ENCODE measurements at places on chromosomes 4 and X.

- DNase-seq = no peak
These were observed 171.1 kb upstream of the SLC7A11 start for GRCh38 chr4:138413273-138413672.

GRCh38 chrX:31633349-31633748 lies 561.5 kb upstream of the FTHL17 start:
- DNase-seq = no peak

- no peak for DNase-seq
These were observed 150.5 kb upstream of the SPRY1 start for GRCh38 chr4:123246085-123246484.

DNA sequence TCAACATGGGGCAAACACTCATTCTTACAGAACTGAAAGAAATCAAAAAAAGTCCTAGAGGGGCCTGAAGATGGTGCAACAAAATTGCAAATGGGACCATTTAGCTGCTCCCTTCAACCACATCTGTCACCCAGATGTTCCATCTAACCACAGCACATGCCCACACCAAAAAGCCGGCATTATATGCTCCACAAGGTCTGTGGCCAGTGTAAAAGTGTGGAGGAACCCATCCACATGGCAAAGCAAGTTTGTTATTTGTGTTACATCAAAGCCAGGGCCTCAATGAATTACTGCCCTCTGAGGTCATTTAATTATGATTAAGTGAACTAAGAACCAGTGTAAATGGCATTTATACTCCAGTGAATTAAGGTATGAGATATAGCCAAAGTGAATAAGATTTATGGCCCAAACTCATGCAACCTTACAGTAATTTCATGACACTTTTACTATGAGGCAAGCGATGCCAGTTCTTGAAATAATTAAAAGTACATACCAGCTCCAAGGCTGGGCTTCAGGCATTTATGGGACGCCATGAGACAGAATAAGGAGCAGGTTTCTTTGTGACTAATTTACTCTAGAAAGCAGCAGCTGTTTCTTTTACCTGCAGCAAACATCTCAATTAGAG lies 48.7 kb upstream of the FGF16 start:
- no peak for DNase-seq

- DNase-seq = no peak
These were observed 1.2 kb downstream of the RAP1GDS1 start for GRCh38 chr4:98262431-98262830.

GRCh38 chr4:7598939-7599790 lies 164.4 kb upstream of the PSAPL1 start:
- no peak for DNase-seq

DNA sequence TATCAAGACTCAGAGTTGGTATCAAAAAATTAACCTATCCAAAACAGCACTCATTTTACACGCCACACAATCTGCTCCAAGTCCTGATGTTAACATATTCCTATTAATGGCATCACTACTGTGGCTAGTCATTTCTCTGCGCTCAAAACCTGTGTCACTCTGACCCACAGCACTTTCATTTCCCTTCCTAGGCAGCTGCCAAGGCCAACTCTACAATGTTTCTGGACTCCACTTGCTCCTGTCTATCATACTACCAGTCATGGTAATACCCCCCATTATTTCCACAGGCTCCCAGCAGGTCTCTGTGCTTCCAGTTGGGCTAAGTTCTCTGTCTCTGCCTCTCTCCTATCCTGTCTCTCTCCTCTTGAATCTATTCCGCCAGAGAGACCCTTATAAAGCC lies 323.6 kb downstream of the NR3C2 start:
- no peak for DNase-seq

DNA sequence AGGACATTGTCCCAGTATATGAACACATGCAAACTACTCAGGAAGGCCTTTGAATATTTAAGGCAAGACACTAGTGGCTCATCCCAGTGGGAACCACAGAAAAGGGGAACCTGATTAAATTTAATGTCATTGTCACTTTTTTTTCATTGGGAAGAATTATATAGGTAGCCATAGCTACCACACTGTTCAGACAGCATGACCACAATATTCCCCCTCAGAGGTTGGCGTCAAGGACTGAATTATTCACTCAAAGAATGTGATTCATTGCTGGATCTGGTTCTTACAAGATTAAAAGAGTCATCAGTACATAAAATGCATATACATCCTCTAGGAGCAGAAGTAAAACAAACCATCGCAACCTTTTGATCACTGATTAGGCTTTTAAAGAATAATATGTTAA lies 92.0 kb upstream of the SMARCAD1 start:
- DNase-seq = no peak

- no peak for DNase-seq
These were observed 631.6 kb downstream of the PCDH18 start for GRCh38 chr4:136900696-136901095.

DNA sequence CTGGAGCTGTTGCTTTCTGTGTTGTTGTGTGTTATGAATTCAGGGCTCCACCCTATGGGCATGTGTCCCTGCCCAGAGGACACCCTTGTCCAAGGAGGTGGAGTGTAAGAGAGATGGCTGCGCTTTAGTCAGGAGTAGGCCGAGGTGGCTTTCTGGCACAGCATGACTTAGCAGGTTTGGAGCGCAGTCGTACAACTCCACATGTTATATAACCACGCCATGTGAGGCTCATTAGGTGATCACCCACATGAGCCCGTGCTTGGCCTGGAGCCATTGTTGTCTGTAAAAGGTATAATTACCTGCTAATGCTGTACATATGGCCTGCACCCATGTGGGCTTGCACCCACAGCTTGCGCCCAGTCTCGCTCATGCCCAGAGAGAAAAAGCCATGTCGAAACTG lies 15.8 kb upstream of the ANAPC4 start:
- no peak for DNase-seq

GRCh38 chr4:103567591-103567990 lies 152.2 kb downstream of the TACR3 start:
- DNase-seq = no peak

- no peak for DNase-seq
These were observed 8.6 kb downstream of the FAM200B start for GRCh38 chr4:15690020-15690809.

- no peak for DNase-seq
These were observed 237.5 kb downstream of the PCDH7 start for GRCh38 chr4:30957706-30958105.

All from lower leg skin (tissue), 4 donors.